Lung microvascular endothelial cell (primary cell): ENCODE measurements at places on chromosomes 7 and 10.

DNA sequence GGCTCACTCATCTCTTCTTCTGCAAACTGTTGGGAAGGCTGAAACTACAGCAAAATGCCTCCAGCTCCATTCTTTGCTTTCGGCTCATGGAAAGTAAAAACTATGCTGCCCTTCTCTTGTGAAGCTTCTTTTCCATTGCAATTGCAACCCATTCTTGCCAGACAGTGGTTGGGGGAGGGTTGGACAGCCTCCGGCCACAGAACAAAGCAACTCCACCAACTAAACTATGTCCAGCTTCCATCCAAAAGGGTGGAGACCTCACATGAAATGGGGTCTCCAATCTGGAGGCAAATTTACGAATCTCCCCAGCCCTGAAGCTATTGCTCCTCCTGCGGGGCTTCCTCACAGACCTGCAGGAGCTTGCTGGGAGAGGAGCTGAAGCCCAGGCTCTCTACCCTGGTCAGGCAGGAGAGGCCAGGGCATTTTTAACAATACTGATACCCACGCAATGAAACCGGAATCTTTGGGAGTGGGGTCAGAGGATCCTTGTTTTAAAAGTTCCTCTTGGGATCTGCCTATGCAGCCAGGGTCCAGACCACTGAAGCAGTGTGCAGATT, 549 bp downstream of the GPNMB start:
- DNase-seq = no peak

- DNase-seq = no peak
These were observed 544 bp downstream of the GPRIN2 start for GRCh38 chr10:46555713-46556514.

GRCh38 chr10:45468079-45468478, 94.1 kb downstream of the ALOX5 start:
- no peak for DNase-seq

DNA sequence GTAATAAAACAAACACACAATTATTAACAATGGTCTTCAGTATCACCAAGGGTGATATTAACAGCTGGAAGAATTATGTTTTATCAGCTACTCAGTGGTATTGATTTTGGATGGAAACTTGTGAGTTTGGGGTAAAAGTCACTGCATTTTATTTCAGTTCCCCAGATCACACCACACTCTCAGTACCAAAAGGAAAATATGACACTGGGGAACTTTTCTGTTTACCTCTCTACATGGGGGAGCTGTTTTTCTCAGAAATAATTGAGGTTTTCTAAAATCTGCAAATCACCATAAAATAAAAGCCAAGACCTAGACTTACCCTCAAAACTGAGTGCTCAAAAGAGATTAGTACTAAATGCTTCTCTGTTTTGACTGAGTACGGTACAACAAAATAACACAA, 98.6 kb upstream of the FEZF1 start:
- no peak for DNase-seq

DNA sequence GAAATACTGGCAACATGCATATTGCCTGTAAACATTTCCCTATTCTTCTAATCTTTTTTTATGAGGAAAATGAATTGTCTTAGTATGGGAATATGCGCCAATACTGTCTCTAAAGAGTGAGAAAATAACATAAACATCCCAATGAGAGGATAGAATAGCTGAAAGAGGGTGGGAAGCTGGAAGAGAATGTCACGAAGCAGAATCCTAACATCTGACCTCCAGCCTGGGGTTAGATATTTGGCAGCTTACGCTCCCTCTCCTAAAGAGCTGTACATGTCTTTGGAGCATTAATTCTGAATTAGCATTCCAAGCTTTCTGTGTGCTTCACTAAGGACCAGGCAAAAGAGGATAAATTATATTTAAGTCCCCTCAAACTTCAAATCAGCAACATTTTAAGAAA, 31.6 kb upstream of the SLC16A12 start:
- DNase-seq = no peak

DNA sequence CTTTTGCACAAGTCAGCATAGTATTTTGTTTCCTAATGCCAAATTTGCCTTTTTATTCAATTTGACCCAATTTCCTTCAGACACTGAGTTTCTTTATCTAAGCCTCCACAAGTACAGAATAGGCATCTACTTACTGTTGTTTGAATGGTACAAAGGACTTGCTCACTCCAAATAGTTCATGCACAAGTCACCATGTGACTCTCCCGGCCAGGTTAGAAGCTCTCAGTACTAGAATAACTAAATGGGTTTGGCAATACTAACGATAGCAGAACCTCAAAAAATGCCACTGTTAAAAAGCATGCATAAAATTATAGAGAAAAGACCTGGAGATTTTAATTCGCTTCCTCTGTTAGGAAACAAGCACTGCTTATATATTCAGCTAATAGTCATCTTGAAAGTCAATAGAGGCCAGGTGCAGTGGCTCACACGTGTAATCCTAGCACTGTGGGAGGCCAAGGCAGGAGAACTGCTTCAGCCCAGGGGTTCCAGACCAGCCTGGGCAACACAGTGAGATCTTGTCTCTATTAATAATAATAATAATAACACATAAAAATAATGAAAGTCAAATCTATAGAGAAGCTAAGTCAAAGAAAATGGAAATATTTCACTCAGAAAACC, 335.8 kb upstream of the MBL2 start:
- no peak for DNase-seq
